Pericardium fibroblast (primary cell): ENCODE measurements at places on chromosomes 1 and 21. TPM values are rescaled to one million over a fixed set of nuclear protein-coding genes. Genes with fewer than 3 reads are reported as not detected.

Gene CNIH3
- total RNA-seq, result 2.2 and 3.8 TPM in 2 replicates

Gene EFCAB7
- 1.8 and 4.5 TPM in 2 replicates for total RNA-seq

Gene AMY1B
- not detected in 2 replicates for total RNA-seq

Gene PTBP2
- total RNA-seq, result 4.1 and 4.3 TPM in 2 replicates

Gene SLC45A1
- total RNA-seq, result 2.8 and 3.0 TPM in 2 replicates

Gene NR1I3
- total RNA-seq, result not detected in 2 replicates

Gene PRMT6
- total RNA-seq, result 12.5 and 15.9 TPM in 2 replicates

Gene SIPA1L2
- 2.6 and 18.0 TPM in 2 replicates for total RNA-seq

Gene OXCT2
- 0.09 and 1.3 TPM in 2 replicates for total RNA-seq

Gene SPRR1B
- total RNA-seq, result not detected in 2 replicates

Gene PRAMEF14
- not detected in 2 replicates for total RNA-seq

Gene SLC5A9
- total RNA-seq, result not detected in 2 replicates

Gene RHD
- not detected in 2 replicates for total RNA-seq

Gene OR2T10
- not detected in 2 replicates for total RNA-seq

Gene MOB3C
- total RNA-seq, result 4.8 and 7.4 TPM in 2 replicates

Gene LCE2B
- not detected in 2 replicates for total RNA-seq

Gene FLG2
- not detected in 2 replicates for total RNA-seq

Gene CATSPERE
- 0.12 and 0.26 TPM in 2 replicates for total RNA-seq

Gene MMEL1
- not detected in 2 replicates for total RNA-seq

Gene CCDC18
- total RNA-seq, result 2.8 and 4.1 TPM in 2 replicates

Gene DHCR24
- total RNA-seq, result 176 and 189 TPM in 2 replicates

Gene ERO1B
- total RNA-seq, result 1.1 and 2.7 TPM in 2 replicates

Gene ARHGEF16
- 0.23 TPM in 1 of 2 replicates, not detected in the other for total RNA-seq

Gene APCS
- total RNA-seq, result not detected in 2 replicates

Gene AIRE
- total RNA-seq, result not detected in 2 replicates

Gene RNU1-4
- total RNA-seq, result under 0.01 TPM in 2 replicates

Gene GPR3
- 0.35 and 1.3 TPM in 2 replicates for total RNA-seq

Gene BMP8A
- not detected in 2 replicates for total RNA-seq

Gene OTUD3
- total RNA-seq, result 2.6 and 3.9 TPM in 2 replicates

Gene PUM1
- total RNA-seq, result 39.7 and 75.2 TPM in 2 replicates

Gene S100A2
- total RNA-seq, result not detected in 2 replicates

Gene ZBTB8OS
- total RNA-seq, result 11.9 and 28.7 TPM in 2 replicates

Gene LENEP
- total RNA-seq, result not detected in 2 replicates

Gene MAP3K7CL
- total RNA-seq, result 1.2 and 3.6 TPM in 2 replicates
